ENCODE measurements at places on chromosomes 12 and 14.

DNA sequence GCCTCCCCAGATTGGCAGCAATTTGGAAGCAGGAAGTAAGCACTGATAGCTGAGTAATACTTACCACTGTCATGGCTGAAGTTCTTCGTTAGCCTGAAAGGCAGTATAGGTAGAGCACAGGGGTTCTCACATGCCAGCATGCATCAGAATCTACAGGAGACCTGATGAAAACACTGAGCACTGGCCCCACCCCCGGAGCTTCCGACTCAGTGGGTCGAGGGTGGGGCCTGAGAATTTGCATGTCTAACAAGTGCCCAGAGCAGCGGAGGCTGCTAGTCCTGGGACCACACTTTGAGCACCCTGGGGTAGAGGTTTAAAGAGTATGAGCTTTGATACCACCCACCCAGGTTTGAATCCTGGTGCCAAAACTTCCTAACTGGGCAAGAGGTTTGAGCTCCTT, 89.6 kb downstream of the FBXW8 start:
- DNase-seq = no peak

GRCh38 chr12:52392465-52393007, 7.1 kb upstream of the KRT84 start:
- no peak for DNase-seq

DNA sequence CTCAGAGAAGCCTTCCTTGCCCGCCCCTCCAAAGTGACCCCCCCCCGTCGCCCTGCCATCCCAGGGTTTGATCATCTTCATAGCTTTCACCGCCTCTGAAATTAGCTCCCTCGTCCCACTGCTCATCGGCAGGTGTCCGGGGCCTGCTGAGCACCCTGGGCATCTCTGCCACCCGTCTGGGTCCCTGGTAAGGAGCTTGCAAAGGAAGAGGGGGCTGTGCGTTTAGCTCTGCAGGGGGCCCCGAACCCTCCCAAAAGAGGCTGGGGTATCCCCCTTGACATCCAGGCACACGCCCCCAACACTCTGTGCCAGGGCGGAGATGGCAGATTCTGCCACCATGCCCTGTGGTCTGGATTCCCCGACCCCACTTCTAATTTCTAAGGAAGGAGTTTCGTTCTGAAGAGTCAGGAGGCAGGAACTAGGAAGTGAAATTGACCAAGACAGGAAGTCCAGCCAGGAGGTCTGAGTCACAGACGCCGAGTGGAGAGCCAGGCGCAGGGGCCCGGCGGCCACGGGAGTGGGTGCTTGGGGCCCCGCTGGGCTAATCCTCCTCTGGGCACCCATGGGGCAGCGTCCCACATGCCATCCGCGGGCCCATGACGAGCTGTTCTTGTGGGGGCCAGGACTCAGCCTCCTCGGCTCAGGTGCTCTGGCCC, 95.7 kb downstream of the RFLNA start:
- no peak for DNase-seq

DNA sequence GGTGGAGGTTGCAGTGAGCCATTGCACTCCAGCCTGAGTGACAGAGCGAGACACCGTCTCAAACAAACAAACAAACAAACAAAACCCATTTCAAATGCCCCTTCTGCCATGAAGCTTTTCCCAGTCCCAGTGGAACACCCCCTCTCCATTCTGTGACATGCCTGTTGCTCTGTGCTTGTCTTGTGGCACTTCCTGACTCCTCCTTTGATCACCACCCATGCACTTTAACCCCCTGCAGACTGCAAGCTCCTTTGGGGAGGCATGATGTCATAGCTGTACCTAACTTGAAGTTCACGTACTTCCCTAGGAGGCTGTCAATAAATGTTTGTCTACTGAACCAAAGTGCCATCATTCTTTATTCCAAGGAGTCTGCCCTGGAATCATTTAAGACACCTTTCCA, 64.7 kb downstream of the TMCC3 start:
- no peak for DNase-seq

DNA sequence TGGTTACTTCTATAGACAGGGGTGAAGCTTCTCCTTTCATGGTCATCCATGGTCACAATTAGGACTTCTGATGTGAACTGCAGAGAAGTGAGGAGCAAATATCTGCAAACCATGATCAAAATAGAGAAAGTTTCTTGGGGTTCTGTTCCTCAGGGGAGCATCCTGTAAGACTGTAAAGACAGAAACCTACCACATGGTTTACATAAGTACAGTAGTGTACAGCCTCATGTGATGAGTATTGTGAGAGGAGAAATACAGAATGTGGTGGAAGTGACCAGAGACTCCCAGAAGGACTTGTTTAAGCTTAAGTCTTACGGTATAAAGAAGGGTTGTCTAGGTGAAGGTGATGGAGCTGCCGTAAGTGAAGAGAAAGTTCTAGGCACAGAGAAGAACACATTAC, 484.7 kb downstream of the LRIG3 start:
- DNase-seq = no peak

GRCh38 chr14:76742966-76743365, 18.3 kb upstream of the VASH1 start:
- DNase-seq = no peak

All from heart right ventricle (tissue), 16 donors.